Spleen (tissue), 13 donors: ENCODE measurements at places on chromosomes 5 and 9. TPM values are rescaled to one million over a fixed set of nuclear protein-coding genes. Genes with fewer than 3 reads are reported as not detected.

DNA sequence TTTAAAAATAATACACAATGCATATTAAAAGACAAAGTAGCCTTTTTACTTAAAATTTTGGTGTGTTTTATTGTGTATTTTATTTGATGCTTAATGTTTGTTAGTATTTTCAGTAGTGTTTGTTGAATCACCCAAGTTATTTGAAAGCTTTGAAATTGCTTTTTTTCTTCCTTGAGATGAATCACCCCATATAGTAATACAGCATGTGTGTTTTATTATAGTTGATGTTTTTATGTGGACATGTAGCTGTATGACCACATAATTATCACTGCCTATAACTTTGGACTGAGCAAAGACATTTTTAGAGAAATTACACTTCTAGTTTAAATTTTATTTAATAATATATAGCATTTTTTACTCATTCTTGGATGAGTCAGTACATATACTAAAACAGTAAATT is 18.0 kb downstream of the FAM174A start:
- DNase-seq, result no peak

- DNase-seq, result no peak
These were observed 75.4 kb upstream of the SYK start for GRCh38 chr9:90726215-90726614.

- DNase-seq, result no peak
These were observed 53.3 kb upstream of the ZBED3 start for GRCh38 chr5:77140350-77140749.

- no peak for DNase-seq
These were observed 153.6 kb downstream of the RFK start for GRCh38 chr9:76240578-76240977.

GRCh38 chr5:160743027-160743426 is 109.0 kb downstream of the ATP10B start:
- DNase-seq, result no peak

GRCh38 chr9:131826966-131827525 is 87.2 kb upstream of the RAPGEF1 start:
- DNase-seq, result no peak

NUTM2G gene
- not detected for total RNA-seq

NTNG2 gene
- 7.3 TPM for total RNA-seq

RAB14 gene
- 46.9 TPM for total RNA-seq

CDC14B gene
- total RNA-seq, result 6.6 TPM

PKD2L2 gene
- total RNA-seq, result not detected

DDX4 gene
- not detected for total RNA-seq

PRR16 gene
- 1.3 TPM for total RNA-seq

EQTN gene
- total RNA-seq, result not detected

MCIDAS gene
- total RNA-seq, result not detected
